Stimulated activated CD8-positive, alpha-beta memory T cell treated with anti-CD3 and anti-CD28 coated beads, Interleukin-7, amount 100 ng/mL, for 1 hour (primary cell): ENCODE measurements at places on chromosomes 4 and X.

- DNase-seq, result no peak
These were observed 82.5 kb downstream of the AMELX start for GRCh38 chrX:11375614-11376119.

GRCh38 chrX:34560180-34560579 is 96.9 kb downstream of the TMEM47 start:
- no peak for DNase-seq

- no peak for DNase-seq
These were observed 15.6 kb upstream of the ATP8A1 start for GRCh38 chr4:42672359-42673081.

GRCh38 chrX:130109429-130110378 is 593 bp downstream of the ELF4 start:
- no peak for DNase-seq

GRCh38 chr4:17502756-17503155 is 9.1 kb downstream of the QDPR start:
- no peak for DNase-seq
